GM12865 (cell line): ENCODE measurements at places on chromosomes 7 and 10.

- peak; percentile 39 for DNase-seq
These were observed 13.4 kb downstream of the NUDT1 start for GRCh38 chr7:2255145-2256139.

DNA sequence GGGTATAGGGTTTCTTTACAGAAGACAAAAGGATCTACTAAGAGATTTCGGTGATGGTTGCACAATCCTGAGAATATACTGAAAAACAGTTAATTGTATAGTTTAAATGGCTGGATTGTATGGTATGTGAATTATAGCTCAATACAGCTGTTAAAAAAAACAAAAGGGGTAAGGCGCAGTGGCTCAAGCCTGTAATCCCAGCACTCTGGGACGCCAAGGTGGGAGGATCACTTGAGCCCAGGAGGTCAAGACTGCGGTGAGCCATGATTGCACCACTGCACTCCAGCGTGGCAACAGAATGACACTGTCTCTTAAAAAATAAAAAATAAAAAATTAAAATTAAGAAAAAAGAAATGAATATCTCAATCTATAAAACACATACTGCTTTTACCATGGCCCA is 18.5 kb downstream of the ESYT2 start:
- DNase-seq, result no peak

- no peak for DNase-seq
These were observed 43.8 kb downstream of the ADAMTS14 start for GRCh38 chr10:70715853-70716795.

DNA sequence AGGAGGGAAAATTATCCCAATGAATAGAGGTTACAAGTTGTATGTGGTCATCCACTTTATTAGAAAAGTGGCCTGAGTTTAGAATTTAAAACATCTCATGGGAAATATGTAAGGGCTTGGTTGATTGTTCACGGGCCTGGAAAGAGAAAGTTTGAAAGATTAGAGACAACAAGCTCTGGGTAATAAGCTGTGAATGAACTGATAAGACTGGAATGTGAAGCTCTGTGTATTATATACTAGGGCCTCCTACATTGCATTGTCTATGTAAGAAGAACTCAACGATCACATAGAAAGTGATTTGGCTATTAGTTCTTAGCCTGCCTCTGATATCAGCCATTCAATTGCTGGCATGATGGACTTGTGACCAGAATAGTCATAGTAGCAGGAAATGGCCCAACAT is 199.2 kb upstream of the MAGI2 start:
- DNase-seq, result no peak
